ENCODE measurements at places on chromosomes 16 and 17. TPM values are rescaled to one million over a fixed set of nuclear protein-coding genes. Genes with fewer than 3 reads are reported as not detected.

- no peak for DNase-seq
Measured at GRCh38 chr17:71252436-71252835, 868.4 kb upstream of the SOX9 start.

- DNase-seq = peak; percentile 43
Measured at GRCh38 chr16:23146877-23147601, 2.2 kb downstream of the USP31 start.

GRCh38 chr17:57125406-57125805 lies 40.4 kb downstream of the AKAP1 start:
- no peak for DNase-seq

DNA sequence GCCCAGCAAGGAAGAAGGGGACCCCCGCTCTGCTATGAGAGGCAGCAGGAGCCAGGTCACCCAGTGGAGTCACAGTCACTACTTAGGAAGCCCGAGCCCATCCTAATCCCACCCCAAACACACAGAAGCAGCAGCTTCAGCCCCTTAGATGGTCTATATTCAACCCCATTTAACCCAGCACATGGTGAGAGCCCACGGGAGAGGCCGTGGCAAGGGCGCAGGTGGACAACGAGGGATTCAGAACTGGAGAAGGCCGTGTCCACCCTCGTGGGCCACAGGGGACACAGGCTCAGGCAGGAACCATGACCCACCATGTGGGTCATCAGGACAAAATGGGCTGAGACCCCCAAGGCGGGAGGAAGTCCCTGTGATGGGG lies 1.6 kb upstream of the TRPV3 start:
- DNase-seq = no peak

DNA sequence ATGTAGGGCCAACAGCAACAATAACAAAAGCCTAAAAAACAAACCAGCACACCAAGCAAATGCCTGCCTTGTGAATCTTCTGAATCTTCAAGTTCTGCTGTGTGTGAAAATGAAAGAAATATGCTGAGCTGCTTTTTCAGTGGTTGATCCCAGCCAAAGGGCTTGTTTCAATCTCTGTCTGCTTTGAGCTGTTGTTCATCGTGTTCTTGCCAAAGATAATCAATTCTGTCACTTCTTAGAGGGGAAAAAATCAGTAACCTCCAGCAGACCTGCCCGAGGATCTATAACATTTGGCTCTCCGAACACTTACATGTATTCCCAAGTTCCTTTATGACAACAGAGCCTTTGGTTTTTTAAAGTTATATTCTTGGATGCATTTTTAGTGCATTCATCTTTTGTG lies 65.9 kb downstream of the VPS35L start:
- no peak for DNase-seq

DNA sequence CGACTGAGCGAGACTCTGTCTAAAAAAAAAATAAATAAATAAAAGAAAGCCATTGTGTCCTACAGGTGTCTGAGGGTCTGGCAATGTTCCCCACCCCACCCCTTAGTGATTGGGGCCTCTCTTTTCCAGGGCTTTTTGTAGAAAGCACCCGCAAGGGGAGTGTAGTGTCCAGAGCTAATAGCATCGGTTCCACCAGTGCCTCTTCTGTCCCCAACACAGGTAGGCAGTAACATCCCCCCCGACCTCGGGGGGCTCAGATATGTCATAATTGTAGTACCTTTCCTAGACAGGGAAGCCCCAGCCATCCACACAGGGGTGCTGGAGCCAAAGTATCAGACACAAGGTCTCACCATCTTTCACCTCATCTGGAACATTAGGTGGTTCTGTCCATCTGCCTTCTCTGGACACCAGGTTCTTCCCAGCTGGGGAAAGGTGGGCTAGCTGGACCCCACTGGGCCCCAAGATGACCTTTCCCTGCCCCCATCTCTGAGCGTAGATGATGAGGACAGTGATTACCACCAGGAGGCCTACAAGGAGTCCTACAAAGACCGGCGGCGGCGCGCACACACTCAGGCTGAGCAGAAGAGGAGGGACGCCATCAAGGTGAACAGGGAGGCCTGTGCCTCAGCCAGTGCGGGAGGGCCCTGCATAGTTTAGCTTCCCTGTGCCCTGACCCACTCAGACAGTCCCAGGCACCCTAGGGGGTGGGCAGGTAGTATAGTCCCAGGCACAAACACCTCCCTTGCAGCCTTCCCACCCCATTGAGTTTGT lies 1.6 kb downstream of the MLX start:
- DNase-seq = no peak

GRCh38 chr16:88923450-88923849 lies 53.6 kb downstream of the CBFA2T3 start:
- no peak for DNase-seq

DNA sequence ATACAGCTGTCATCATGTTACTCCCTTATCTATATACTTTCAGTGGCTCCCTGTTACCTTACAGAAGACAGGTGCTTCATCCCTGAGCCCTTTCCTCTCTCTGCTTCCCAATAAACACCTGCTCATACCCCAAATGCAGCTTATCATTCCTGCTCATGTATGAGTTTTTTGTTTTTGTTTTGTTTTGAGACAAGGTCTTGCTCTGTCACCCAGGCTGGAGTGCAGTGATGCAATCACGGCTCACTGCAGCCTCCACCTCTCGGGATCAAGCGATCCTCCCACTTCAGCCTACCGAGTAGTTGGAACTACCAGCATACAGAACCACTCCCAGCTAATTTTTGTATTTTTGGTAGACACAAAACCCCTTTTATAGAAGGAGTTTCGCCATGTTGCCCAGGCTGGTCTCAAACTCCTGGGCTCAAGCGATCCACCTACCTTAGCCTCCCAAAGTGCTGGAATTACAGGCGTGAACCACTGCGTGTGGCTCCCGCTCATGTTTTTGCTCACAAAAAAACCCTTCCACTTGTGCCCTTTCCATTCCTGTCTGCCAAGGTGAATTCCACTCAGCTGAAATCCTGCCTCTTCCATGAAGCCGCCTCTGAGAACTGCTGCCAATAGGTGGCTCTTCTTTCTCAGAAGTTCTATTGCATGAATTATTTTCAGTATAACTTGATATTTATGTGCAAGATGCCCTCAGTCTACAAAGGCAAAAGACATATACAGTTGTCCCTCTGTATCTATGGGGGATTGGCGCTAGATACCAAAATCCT lies 7.9 kb upstream of the RNF157 start:
- DNase-seq = peak; percentile 39

- DNase-seq = no peak
Measured at GRCh38 chr16:12094537-12095265, 118.2 kb downstream of the SNX29 start.

NPIPA3 gene
- 2.2 TPM for polyA plus RNA-seq

KRTAP3-1 gene
- not detected for polyA plus RNA-seq

KRTAP9-2 gene
- polyA plus RNA-seq = not detected

HID1 gene
- 53.3 TPM for polyA plus RNA-seq

CHST6 gene
- polyA plus RNA-seq = 0.26 TPM

FLCN gene
- 38.8 TPM for polyA plus RNA-seq

KRTAP17-1 gene
- not detected for polyA plus RNA-seq

Measured in endothelial cell of umbilical vein (primary cell).